ENCODE measurements at places on chromosomes 1 and 21. TPM values are rescaled to one million over a fixed set of nuclear protein-coding genes. Genes with fewer than 3 reads are reported as not detected.

The ZP4 gene
- total RNA-seq: not detected

The COL11A1 gene
- total RNA-seq: not detected

The ATXN7L2 gene
- 13.0 TPM for total RNA-seq

The VCAM1 gene
- total RNA-seq: 0.22 TPM

The OPTC gene
- total RNA-seq: not detected

The RNF186 gene
- not detected for total RNA-seq

The PRELP gene
- total RNA-seq: not detected

The ARMH1 gene
- total RNA-seq: 35.7 TPM

All from T-helper 1 cell treated with Interleukin-12 subunit alpha and Interleukin-12 subunit beta and Interleukin-4 antibody, amounts not matched to agents 30 ng/mL and 1 ng/mL, for 36 hours (primary cell).